ENCODE measurements at places on chromosomes 13 and 19.
A peak's percentile ranks its signal among the peaks of the same experiment; 100 is the strongest.

DNA sequence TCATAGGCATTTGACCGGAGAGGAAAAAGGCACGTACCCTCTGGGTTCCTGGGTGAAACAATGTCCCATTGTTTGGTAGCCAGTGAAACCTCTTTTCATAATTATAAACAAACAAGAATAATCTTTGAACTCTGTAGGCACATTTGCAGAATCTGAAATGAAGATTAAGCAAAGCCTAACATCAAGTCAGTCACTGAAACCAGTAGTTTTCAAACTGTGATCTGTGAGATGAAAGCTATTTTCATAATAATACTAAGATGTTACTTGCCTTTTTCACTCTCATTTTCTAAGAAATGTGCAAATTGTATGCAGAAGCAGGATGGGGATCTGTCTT, 105.4 kb downstream of the WDFY2 start:
- no peak for DNase-seq

DNA sequence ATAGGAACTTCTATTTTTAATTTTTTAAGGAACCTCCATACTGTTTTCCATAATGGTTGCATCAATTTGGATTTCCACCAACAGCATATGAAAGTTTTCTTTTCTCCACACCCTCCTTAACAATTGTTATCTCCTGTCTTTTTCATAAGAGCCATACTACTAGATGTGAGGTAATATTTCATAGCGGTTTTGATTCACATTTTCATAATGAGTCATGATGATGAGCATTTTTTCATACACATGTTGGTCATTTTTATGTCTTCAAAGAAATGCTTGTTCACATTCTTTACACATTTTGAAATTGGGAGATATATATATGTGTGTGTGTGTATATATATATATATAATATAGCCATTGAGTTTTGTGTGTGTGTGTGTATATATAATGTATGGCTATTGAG, 420.3 kb upstream of the PCDH9 start:
- no peak for DNase-seq

GRCh38 chr13:50320271-50320862, 305.1 kb downstream of the KCNRG start:
- peak; percentile 24 for DNase-seq

DNA sequence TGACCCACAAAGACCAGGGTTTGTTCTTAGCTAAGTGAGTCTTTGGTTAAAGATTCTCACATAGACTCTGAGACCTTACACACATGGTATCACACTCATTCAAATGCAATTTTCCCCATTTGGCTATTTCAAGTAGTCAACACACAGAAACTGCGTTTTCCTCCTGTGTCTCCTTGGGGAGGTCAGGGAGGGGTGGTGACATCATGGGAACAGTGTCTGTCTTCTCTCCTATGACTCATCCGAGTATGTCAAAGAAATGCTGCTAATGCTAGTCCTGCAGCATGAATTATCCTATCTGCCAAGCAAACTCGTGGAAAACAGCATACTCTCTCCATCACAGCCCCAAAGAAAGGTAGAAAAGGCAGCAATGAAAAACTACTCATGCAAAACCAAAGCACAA, 100.2 kb downstream of the ENOX1 start:
- peak; percentile 87 for DNase-seq

- no peak for DNase-seq
These were observed 27.3 kb downstream of the EPSTI1 start for GRCh38 chr13:42964761-42965161.

- DNase-seq, result no peak
These were observed 20.3 kb upstream of the BCL3 start for GRCh38 chr19:44728178-44728577.

DNA sequence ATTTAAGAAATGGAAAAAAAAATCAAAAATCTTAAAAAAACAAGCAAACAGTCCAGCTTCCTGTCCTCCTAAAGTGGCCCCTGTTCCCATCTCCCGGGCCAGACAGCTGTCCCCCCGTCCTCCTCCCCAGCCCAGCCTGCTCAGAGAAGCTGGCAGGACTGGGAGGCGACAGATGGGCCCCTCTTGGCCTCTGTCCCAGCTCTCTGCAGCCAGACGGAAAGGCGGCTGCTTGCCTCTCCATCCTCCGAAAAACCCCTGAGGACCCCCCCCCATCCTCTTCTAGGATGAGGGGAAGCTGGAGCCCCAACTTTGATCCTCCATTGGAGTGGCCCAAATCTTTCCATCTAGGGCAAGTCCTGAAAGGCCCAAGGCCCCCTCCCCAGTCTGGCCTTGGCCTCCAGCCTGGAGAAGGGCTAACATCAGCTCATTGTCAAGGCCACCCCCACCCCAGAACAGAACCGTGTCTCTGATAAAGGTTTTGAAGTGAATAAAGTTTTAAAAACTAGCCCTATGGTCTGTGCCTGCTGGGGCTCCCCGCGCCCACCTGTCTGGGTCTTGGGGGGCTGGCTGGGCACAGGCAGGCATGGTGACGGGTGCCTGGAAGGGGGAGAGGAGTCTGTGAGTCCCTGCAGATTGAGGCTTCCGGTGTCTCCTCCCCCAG, 3.8 kb downstream of the GADD45GIP1 start:
- DNase-seq, result no peak

DNA sequence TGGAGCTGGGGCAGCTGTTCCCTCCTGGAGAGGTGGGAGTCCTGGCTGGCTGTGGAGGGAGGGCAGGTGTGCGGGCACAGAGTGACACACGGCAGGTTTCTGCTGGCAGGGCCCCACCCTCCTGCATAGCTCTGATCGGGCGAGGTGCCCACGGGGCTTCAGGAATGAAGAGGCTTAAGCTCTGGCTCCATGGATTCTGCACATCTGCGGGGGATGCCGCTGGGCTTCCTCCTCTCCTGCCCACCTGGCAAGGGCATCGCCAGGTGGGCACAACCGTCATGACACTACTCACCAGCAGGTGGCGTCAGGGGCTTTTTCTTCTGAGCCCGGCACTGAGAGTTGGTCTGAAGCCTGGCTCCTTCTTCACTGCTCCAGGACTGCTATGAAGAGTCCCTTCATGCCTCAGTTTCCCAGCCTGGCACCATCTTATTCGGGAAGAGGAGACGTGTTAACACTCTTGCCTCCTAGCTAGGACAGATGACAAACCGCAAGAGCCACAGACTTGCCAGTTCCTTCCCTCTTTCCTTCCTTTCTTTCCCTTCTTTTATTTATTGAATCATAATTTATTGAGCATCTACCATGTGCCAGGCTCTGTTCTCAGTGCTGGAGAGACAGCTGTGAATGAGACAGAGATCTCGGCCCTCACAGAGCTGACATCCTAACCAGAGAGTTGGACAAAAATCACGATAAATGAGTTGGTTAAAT, 15.2 kb upstream of the PAK4 start:
- DNase-seq, result no peak

Measured in HFFc6 (cell line).